Prostate gland (tissue), 2 donors: ENCODE measurements at places on chromosomes 6 and 20. TPM values are rescaled to one million over a fixed set of nuclear protein-coding genes. Genes with fewer than 3 reads are reported as not detected.

Gene MARCKS
- 190 TPM for total RNA-seq

Gene MYO6
- total RNA-seq, result 58.7 TPM

Gene C20orf141
- total RNA-seq, result not detected

Gene TNFRSF21
- total RNA-seq, result 22.5 TPM

Gene NEDD9
- 51.1 TPM for total RNA-seq

Gene CTAGE9
- total RNA-seq, result not detected

Gene PARD6B
- total RNA-seq, result 14.4 TPM

Gene LY6G6C
- total RNA-seq, result not detected

Gene GPX5
- not detected for total RNA-seq

Gene BMP6
- 0.36 TPM for total RNA-seq

Gene PDYN
- not detected for total RNA-seq

Gene CD24
- total RNA-seq, result 336 TPM

Gene TP53TG5
- not detected for total RNA-seq

Gene PRPF6
- 60.9 TPM for total RNA-seq

Gene SMOC2
- 17.8 TPM for total RNA-seq

Gene DLK2
- total RNA-seq, result 13.5 TPM

Gene CPXM1
- total RNA-seq, result 35.5 TPM

Gene MCHR2
- total RNA-seq, result not detected

Gene CFB
- total RNA-seq, result 48.6 TPM

Gene SNAI1
- total RNA-seq, result 1.0 TPM

Gene ZNF343
- 8.0 TPM for total RNA-seq

Gene PSORS1C2
- total RNA-seq, result not detected

Gene THBD
- 6.6 TPM for total RNA-seq

Gene GHRH
- total RNA-seq, result not detected

Gene GLP1R
- not detected for total RNA-seq

Gene LTB
- 0.97 TPM for total RNA-seq

Gene DOP1A
- total RNA-seq, result 55.2 TPM

Gene GRIK2
- total RNA-seq, result 2.6 TPM

Gene GABRR1
- total RNA-seq, result 0.97 TPM

Gene MYCT1
- 5.0 TPM for total RNA-seq

Gene SEL1L2
- 0.28 TPM for total RNA-seq

Gene ARFGEF3
- 41.0 TPM for total RNA-seq

Gene CFAP61
- total RNA-seq, result 0.14 TPM

Gene CLIC5
- total RNA-seq, result 4.5 TPM

Gene BANF2
- total RNA-seq, result not detected

Gene ELOVL4
- 5.8 TPM for total RNA-seq

Gene SLC22A3
- 118 TPM for total RNA-seq

Gene TREML2
- total RNA-seq, result 0.17 TPM

Gene PAK1IP1
- 36.7 TPM for total RNA-seq

Gene SAMD10
- 14.7 TPM for total RNA-seq
